ENCODE measurements at places on chromosomes 16 and 17.

GRCh38 chr16:13896543-13897182, 23.3 kb upstream of the ERCC4 start:
- no peak for DNase-seq

DNA sequence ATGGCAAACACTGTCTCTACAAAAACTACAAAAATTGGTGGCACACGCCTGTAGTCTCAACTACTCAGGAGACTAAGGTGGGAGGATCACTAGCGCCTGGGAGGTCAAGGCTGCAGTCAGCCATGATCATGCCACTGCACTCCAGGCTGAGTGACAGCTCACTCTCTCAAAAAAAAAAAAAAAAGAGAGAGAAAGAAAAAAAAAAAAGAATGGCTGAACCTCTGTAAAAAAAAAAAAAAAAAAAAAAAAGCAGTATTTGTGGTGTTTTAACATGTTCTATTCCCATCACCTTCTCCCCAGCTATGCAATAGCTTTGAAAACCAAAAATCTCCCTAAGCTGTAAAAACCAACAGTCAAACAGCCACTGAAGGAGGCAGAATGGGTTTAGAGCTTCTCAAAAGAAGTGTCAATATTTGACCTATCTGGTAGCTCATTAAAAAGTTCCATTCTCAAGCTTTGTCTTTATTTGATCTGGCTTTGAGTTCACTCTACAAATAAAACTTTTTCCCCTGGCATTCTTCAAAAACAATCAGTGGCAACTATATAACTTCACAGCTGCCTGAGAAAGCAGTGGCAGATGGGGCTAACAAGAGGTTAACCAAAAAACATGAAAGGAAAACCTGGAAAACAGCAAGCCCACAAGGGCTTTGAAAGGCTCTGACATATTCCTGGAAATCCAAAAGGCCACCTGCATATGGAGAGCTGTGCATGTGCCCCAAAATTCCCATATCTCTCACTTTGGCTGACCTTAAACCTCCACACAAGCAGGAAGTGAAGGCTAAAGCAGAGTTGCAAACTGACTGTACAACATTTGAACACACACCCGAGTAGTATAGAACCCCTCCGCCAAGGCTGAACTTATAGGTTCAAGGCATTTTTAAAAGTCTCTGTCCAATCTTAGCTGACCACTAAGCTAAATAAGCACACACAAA, 36.0 kb downstream of the USP32 start:
- no peak for DNase-seq

GRCh38 chr16:82829301-82829700, 202.5 kb downstream of the CDH13 start:
- no peak for DNase-seq

DNA sequence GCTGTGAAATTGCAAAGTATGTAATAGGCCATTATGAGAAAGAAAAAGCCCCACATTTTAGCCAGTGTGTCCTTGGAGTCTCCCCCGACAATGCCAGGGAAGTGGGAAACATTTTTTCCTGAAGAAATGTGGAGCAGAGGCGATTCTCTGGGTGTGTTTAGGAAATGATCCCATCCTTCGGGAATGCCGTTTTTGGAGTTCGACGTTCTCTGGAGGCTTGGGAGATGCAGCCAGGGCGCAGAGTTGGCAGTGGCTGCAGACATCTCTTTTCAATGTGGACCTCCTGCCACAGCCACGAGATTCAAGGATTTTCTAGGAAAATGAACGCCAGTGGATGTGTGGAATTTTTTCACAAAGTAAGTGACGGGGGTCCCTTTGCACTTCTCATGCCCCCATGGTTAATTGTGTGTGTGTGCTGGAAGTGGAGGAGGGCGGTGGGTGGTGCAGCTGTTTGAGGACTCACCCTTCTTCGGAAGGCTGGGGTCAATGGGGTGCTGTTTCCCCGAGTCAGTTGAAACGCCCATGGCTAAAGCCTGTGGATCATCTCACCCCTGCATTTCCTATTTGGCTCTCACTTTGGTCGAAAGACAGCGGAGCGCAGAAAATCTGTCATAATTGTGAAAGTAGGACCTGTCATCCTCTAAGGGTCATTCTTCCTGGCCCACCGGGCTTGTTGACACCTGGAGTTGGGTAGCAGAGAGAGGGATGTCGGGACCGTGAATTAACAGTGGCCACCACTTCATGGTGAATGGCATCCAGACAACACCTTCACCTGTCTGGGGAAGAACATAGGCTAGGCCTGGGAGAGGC, 73.2 kb downstream of the CMIP start:
- no peak for DNase-seq

GRCh38 chr17:21240369-21241055, 12.7 kb downstream of the NATD1 start:
- no peak for DNase-seq

DNA sequence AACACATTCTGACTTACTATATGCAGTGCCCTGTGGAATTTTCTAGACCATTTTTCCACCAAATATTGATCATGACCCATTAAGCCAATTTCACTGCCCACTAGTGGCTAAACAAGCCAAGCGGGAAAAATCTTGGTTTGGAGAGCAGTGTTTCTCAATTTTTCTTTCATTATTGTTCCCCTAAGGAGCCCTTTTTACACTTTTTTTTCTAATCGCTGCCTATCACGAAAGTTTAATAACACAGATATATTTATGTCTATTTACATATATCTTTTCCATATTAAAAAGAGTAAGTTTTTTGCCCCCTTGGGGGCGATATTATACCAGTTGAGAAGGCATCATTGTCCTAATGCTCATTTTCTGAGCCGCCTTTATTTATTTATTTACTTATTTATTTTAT, 10.8 kb upstream of the TLCD3B start:
- DNase-seq: no peak

- no peak for DNase-seq
Observed at GRCh38 chr16:2150418-2151187, 2.2 kb downstream of the RAB26 start.

- no peak for DNase-seq
Observed at GRCh38 chr16:84559311-84559932, 55.0 kb upstream of the MEAK7 start.

- no peak for DNase-seq
Observed at GRCh38 chr17:3276126-3276525, 22.0 kb downstream of the OR3A1 start.

GRCh38 chr16:68479271-68479670, 31.0 kb upstream of the SMPD3 start:
- no peak for DNase-seq
